ENCODE measurements at places on chromosomes 4 and X. TPM values are rescaled to one million over a fixed set of nuclear protein-coding genes. Genes with fewer than 3 reads are reported as not detected.
A peak's percentile ranks its signal among the peaks of the same experiment; 100 is the strongest.

DNA sequence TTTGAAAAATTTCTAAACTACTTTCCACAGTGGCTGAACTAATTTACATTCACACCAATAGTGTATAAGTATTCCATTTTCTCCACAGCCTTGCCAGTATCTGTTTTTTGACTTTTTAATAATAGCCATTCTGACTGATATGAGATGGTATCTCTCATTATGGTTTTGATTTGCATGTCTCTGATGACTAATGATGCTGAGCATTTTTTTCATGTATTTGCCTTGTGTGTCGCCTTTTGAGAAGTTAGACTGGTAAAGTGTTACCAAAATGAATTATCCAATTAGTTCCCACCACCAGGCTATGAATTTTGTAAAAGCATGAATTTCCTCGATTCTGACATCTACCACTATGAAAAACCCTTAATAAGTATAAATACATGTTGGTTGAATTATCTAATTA, 242.2 kb upstream of the GK2 start:
- no peak for DNase-seq

- DNase-seq = no peak
Measured at GRCh38 chr4:4724321-4724720, 135.1 kb upstream of the MSX1 start.

- no peak for DNase-seq
Measured at GRCh38 chrX:106932492-106932923, 12.3 kb downstream of the CLDN2 start.

DNA sequence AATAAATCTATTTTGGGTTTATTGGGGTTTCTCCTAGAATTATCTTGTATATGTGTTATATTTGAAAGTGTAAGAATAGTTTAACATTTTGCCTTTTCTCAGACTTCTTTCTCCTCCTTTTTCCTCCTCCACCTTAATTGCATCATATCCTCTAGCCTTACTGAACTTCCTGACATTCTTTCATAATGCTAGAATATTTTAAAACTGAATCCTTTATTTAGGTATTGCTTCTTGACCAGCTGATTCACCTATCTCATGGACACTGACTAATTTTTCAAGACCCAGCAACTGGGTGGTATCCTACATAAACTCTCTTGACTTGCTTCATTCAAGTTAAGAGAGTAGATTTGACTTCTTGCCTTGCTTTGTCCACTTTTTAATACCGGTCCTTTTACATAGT, 1508.9 kb downstream of the STIM2 start:
- DNase-seq = no peak

- no peak for DNase-seq
Measured at GRCh38 chr4:108810087-108810486, 47.2 kb upstream of the ETNPPL start.

GRCh38 chr4:137393044-137393443, 139.2 kb downstream of the PCDH18 start:
- no peak for DNase-seq

- no peak for DNase-seq
Measured at GRCh38 chr4:46856333-46856732, 52.7 kb downstream of the COX7B2 start.

- no peak for DNase-seq
Measured at GRCh38 chrX:24741330-24741729, 47.6 kb downstream of the POLA1 start.

DNA sequence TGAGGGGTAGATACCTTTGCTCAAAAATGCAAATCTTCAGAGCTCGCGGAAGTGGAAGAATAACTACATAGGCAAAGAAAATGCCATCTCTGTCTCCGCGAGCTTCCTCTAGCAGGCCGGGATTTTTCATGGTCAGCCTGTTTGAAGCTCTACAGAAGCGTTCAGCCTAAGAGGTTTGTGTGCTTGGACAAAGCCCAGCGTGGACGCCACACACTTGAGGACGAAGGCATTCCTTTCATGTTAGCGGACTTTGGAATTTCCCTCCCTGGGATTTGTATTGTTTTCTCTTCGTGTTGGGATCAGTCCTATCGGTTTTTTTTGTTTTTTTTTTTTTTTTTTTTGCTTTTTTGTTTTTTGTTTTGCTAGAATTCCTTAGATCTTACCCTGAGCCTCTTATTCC, 53.7 kb downstream of the SMIM31 start:
- DNase-seq = no peak

DNA sequence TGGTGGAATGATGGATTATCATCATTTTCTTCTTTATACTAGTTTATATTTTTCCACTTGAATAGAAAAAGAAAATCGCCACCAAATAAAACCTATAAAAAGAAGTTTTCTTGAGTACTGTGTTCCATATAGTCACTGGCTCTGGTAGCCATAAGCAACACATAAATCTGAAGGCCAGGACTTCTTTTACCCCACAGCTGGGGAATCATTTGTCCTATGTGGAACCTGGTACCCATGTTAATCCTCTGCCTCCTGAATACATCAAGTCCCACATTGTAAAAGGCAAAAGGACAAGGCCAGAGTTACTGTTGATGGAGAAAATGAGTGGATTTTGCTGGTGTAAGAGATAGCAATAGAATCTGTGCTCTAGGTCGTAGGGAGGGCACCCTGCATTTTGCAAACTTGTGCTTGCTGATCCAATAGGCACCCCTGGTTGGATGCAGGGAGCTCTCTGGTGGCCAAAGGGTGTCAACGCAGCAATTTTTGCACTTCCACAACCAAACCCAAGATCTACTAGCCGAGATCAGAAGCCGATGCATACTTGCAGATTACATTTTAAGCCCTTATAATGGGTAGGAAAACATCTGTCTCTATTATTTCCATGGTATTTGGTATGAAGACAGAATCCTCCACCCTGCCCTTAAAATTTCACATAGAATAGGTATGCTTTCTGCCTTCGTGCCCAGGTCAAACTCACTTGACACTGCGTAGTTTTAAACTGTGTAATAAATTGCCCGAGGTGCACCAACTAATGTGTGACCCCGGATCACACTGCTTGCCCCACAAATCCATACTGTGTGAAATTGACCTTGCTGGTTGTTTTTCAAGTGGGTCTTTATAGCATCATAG, 146.2 kb upstream of the SCML1 start:
- DNase-seq = no peak

DNA sequence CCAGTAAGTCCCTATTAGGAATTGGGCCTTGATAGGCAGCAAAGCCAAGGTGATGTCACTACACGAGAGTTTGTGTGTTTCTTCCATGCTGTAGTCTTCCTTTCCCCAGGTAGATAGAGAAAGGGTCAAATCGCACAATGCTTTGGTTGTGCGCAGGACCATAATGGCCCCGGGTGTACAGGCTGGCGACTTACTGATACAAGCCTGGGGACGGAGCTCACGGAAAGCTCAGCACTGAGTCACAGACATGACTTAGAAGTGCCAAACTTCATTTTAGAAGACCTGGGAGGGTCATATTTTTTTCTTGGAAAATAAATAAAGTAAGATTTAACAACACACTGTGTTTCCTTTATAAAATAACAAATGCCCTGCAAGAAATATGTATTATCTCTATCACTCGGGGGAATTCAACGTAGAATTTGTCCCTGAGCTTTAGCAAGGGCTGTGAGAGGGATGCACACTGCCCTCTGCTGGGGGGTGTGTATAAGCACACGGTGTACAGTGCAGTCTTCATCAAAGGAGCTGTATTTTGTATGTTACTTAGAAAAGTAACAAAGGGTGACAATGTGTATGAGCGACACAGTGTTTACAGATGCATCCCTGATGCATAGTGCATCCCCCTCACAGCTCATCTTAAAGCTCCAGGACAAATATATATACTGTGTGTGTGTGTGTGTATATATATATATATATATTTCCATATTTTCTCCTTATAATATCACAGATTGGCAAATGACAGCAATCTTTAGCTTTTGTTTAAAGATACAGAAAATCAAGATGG, 254.5 kb upstream of the VEGFC start:
- DNase-seq = peak; percentile 60

- peak; percentile 87 for DNase-seq
Measured at GRCh38 chrX:24054182-24055042, at the start of gene EIF2S3. Gene EIF2S3 (plus strand): TSS chrX:24054956. CDS start chrX:24054969, 13 bp downstream.

GRCh38 chr4:16692046-16692445, 206.4 kb downstream of the LDB2 start:
- DNase-seq = no peak

DNA sequence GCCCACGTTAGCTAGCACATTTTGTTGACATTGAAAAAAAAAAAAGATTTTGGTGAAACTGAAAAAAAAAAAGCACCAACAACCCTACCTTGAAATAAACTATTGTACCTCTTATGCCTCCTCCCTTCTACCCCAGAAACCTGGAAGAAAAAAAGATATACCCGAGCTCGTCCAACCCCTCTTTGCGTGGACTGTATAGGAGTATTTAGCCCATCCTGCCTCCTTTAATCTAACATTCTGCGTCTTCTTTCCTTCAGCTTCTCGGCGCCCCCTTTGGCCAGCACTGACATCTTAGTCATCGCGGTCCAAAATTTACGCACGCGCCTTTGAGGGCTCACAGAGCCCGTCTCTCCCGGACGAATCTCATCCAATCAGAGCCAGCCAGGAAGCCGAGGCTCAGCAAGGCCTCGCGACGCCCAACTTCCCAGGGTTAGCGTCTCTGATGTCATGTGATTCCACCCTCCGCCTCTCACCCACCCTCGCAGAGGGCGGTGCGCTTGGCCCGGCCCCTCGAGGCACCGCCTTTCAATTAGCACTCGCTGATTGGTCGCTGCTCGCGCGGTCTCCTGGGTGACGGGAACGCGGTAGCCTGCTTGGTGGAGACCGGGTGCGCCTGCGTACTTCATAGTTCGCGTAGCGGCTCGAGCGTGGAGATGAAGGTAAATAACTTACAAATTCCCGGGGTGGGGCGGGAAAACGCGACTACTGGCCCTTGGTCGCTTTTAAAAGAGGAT, at the start of gene WDR19:
Gene WDR19, plus strand, starts transcription at position 625 of the 734 bp plus-strand sequence. Its CDS starts 29 bp downstream, at position 654.
- DNase-seq = peak; percentile 97

DNA sequence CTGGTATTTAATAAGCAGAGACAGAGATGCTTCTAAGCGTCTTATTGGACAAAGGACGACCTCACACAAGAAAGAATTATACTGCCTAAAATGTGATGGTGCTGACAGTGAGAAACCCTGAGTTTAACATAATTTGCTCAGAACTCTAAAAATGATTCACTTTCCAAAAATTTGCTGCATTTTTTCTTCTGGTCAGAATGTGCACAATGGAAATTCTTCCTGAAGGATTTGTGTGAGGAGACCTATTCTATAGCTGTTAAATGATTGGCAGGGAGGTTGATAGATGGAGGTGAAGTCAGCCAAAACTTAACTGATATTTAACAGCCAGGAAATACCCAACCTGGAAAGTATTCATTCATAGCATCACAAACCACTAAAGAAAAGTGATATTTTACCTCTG, 1.7 kb downstream of the MAGEC3 start:
- no peak for DNase-seq

DNA sequence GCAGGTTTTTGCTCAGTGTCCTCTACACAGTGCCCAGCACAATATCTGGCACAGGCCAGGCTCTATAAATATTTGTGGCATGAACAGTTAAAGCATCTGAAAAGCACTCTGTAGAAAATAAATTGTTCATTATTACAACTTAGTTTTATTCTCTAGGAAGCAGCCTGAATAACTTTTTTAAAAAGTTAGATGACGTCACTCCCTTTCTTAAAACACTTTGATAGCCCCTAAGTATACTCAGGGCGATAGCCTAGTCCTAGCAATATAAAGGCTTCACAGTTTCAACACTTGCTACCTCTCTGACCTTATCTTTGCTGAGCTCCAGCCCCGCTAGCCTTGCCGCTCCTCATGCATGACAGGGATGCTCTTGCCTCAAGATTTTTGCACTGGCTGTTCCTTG, 80.6 kb downstream of the GPM6A start:
- no peak for DNase-seq

- no peak for DNase-seq
Measured at GRCh38 chr4:150906987-150907633, 108.0 kb downstream of the LRBA start.

DNA sequence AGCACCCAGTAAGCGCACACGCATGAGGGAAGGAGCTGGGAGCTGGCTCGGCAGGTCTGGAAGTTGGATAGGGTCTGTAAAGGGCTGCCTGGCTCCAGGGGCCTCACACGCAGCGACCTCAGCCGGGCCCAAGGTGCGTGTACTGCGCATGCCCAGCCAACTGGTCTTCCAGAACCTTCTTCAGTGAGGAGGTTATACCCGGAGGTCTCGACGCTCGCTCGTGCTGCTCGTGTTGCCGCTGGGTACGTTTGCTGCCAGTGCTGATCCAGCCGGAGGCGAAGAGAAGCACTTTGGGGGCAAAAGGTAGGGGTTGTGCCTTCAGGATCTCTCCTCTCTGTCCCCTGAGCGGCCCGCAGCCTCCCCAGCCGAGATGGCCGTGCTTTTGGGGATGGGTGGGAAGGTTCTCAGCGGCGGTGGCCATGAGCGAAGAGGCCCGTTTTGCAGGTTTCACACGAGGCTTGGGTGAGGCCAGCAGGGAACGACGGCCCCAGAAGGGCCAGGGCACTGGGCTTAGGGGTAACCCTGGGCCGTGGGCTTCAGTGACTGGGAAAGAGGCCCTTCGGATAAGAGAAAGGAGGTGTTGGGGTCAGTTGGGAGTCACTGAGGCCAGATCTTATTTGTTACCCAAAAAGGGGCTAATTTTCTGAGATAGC, 3.8 kb upstream of the CXCL9 start:
- DNase-seq = no peak

- DNase-seq = no peak
Measured at GRCh38 chr4:87120411-87121162, 99.8 kb downstream of the KLHL8 start.

- DNase-seq = no peak
Measured at GRCh38 chr4:92339676-92340075, 35.9 kb downstream of the GRID2 start.

DNA sequence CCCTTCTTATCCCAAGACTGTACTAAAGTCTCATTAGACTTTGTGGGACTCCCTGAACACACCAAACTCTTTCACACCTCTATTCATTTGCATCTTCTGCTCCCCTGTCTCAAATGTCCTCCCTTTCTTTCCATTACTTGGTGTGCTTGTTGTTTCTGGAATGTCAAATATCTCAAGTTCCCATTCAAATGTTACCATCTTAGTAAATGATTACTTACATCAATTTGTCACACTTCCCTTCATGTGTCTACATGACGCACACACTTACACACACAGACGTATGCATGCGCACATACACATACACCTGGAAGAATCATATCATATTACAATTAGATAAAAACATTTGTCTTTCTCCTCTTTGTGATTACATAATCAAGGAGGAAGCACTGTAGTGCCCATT, 210.8 kb upstream of the TEX13C start:
- no peak for DNase-seq

- no peak for DNase-seq
Measured at GRCh38 chr4:146524663-146525062, 2.9 kb upstream of the SLC10A7 start.

- no peak for DNase-seq
Measured at GRCh38 chr4:139963708-139964107, 190.3 kb downstream of the MAML3 start.

The UGT2B15 gene
- not detected for total RNA-seq

The TEX11 gene
- total RNA-seq = not detected

The PROM1 gene
- 5.4 TPM for total RNA-seq

The SYTL5 gene
- total RNA-seq = not detected

The NOA1 gene
- 25.4 TPM for total RNA-seq

The FAM9A gene
- not detected for total RNA-seq

The SOX3 gene
- not detected for total RNA-seq

The RAB33A gene
- total RNA-seq = 0.47 TPM

The MAGEB17 gene
- not detected for total RNA-seq

The TCEAL7 gene
- 16.2 TPM for total RNA-seq

The C1QTNF7 gene
- not detected for total RNA-seq

The COX7B2 gene
- not detected for total RNA-seq

The TMPRSS11D gene
- total RNA-seq = not detected

The C4orf36 gene
- total RNA-seq = not detected
